ENCODE measurements at places on chromosomes 1 and 21.

GRCh38 chr1:220803401-220804201 is 16.9 kb downstream of the MTARC1 start:
- DNase-seq = peak; percentile 69

GRCh38 chr21:44892536-44893277 is 19.2 kb upstream of the PTTG1IP start:
- DNase-seq = peak; percentile 87

DNA sequence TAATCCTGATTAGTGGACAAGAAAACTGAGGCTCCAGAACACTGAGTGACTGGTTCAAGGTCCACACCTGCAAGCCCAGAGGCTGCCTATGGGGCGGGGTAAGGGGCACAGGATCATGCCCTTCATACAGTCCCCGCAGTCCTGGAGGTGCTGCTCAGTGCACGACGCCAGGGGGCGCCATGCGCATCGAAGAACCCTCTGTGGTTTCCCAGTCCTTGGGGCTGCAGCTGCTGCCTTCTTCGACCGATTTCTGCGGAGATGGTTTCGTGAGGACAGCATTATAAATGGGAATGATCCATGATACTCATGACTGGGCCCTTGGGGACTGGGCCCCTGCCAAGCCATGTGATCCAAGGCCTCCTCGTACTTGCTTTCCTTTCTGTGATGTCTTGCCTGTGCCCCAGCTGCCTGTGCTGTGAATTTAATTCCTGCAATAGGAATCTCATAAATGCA is 37.1 kb upstream of the ARHGEF10L start:
- DNase-seq = peak; percentile 82

- no peak for DNase-seq
These were observed 25.8 kb downstream of the KCNA10 start for GRCh38 chr1:110493059-110493699.

DNA sequence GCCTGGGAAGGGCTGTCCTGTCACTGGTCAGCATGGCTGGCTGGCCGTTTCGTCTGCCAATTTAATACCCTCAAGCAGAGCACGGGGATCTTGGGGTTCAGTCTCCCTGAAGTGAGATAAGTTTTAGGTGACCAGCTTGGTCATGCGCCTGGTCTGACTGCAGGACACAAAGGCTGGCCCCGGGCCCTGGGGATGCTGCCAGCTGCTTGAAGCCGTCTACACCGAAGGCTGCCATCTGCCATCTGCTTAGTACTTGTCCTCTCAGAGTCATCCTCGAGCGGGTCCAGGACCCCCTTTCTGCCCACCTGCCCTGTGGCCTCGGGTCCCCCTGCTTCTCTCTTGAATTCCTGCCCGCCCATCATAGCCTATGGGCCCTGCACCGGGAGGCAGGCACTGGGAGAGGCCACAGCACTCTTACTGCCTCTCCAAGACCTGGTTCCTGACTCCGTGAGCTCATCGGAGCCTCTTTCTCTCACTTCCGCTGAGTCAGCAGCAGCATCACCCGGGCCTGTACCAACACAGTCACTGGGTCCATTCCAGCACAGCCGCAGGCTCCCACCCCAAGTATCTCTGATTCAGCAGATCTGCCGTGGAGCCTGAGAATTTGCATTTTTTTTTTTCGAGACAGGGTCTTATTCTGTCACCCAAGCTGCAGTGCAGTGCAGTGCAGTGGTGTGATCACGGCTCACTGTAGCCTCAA is 7.0 kb downstream of the FBLIM1 start:
- no peak for DNase-seq

GRCh38 chr1:175935166-175935565 is 191.8 kb upstream of the TNR start:
- DNase-seq = no peak

GRCh38 chr1:40893946-40894345 is 31.8 kb upstream of the CITED4 start:
- no peak for DNase-seq

- DNase-seq = no peak
These were observed at the start of gene RORC for GRCh38 chr1:151831605-151832004. Gene RORC (minus strand): TSS chr1:151831802. CDS start chr1:151831764, 38 bp downstream.

Data from OCI-M1 (cell line).